Right hindlimb (tissue), 1 donor: ENCODE measurements at places on chromosomes 16 and 17.

GRCh38 chr17:60901806-60902205 lies 224.2 kb downstream of the BCAS3 start:
- DNase-seq, result no peak

GRCh38 chr16:12310286-12310685 lies 333.8 kb downstream of the SNX29 start:
- DNase-seq, result no peak

DNA sequence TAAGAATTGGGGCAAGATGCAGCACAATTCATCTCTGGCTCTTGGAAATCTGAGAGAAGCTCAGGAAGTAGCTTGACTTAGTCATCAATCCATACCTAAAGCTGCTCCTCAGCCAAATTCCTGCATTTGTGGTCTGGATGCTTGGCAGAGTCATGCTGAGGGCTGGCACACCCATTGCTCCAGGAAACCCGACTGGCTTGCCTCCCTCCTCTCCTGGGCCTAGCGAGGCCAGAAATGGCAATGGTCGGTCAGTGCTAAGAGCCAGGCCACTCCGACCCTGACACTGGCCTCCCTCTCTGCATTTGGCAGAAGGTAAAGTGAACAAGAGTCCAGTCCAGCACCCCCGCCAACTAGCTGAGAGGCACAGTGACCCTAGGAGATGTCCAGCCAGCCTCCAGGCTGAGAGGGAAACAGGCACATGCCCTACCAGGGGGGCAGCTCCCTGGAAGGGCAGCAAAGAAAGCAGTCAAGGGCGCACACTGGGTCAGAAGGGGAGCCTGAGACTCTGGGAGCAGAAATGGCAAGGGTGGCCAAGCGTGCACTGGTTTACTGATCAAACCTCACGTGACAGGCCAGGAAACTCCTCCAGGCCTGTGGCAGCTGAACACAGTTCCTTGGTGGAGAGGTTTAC lies 10.0 kb downstream of the POLDIP2 start:
- no peak for DNase-seq

DNA sequence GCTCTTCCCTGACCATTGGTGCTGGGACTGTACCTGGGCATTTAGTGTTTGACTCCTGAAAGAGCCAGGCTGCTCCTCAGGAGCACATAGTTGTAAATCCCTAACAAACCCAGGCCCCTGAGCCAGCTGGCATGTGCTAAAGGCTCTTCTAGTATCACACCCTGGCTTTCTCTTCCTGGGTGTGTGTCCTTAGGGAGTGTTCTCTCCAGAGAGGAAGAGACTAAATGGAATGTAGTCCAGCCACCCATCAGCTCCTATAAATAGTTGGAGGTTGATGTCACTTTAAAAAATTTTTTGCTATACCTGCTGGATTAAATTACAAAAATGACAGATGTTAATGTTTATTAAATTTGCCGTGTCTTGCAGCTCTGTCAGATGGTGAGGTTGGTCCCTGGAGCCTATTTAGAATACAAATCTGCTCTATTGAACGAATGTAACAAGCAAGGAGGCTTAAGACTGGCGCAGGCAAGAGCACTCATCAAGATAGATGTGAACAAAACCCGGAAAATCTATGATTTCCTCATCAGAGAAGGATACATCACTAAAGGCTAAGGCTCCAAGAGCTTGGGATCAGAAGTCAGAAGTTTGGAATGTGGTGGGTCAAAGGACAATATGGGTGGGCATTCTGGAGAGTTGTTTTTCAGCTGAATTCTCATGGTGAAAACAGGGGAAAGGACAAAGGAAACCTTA lies 13.1 kb upstream of the DUSP14 start:
- DNase-seq, result no peak

DNA sequence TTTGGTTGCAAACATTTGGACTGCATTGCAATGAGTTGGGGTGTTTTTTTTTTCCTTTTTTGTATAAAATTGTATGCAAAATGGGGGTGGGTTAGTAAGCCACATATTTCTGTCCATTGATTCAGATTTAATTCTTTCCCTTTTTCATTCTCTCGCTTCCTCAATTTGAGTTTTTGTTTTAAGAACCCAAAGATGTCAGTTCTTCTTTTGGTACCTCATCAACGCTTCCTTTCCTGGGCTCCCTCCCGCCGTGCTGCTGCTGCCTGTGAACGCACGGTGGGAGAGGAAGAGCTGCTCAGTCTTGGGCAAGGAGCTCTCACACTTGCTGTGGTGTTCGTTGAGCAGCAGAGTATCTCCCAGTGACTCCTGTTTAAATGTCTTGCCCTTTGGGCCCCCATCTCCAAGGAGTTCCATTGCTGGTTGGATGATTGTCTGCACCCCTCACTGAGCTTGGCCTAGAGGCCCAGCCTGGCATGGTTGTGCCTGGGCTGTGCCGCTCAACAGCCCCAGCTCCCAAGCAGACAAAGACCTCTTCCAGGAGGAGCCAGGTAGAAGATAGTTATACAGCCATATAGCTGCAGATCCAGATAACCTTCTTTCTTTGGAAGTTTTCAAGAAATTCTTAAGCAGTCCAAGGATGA lies 13.6 kb downstream of the UBFD1 start:
- no peak for DNase-seq
